Type B pancreatic cell (in vitro differentiated cells): ENCODE measurements at places on chromosomes 5 and 9. TPM values are rescaled to one million over a fixed set of nuclear protein-coding genes. Genes with fewer than 3 reads are reported as not detected.

DNA sequence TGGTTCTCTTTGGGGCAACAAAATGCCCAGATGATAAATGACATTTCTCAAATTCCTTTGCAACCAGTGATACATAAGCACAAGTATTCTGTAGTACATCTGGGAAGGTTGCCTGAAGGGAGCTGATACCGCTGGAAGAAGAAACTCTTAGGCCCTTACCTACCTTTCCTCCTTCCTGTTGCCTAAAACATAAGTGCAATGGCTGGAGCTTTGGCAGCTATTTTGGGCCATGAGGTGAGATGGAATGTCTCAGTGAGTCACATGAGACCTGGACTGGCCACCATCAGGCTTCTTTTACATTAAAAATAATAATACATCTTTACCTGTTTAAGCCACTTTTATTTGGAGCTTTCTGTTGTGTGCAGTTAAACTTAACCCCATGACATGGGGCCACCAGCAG is 11.2 kb upstream of the ADGRD2 start:
- DNase-seq = no peak

DNA sequence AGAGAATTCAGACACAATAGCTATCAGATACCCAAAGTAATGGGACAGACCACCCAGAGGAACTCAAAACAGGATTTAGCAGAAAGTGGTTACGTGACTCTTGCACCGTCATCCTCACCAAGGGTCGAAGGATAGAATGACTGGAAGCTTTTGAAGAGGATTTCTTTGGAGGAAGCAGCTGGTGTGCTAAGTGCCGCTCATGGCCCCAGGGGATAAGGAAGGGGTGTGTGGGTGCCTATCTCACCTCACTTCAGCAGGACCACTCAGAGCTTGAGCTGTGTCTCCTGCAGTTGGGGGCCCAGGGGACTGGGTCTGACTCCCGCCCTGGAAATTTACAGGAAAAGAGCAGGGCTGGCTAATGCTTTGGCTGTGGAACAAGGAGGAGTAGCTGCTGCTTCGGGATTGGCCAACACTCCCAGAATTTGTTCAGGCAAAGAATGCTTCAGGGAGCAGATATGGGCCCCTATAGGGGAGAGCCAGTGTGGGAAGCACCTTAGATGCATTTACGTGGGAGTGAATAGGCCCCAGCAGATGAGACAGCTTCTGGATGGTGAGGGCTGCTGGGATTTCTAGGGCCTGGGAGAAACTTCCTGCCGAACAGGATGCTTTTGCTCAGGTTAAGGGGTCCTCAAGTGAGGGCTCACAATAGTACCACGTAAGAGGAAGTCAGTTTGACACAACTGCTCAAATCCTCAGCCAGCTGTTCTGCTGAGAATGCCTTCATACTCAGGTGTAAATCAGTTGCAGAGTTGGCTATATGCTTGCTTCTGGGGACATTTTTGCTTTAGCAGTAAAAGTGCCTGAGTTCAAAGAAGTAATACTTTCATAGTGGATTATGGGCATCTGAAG is 29.1 kb upstream of the TOMM5 start:
- no peak for DNase-seq

- DNase-seq = no peak
These were observed 44.6 kb downstream of the POC5 start for GRCh38 chr5:75672616-75673015.

DNA sequence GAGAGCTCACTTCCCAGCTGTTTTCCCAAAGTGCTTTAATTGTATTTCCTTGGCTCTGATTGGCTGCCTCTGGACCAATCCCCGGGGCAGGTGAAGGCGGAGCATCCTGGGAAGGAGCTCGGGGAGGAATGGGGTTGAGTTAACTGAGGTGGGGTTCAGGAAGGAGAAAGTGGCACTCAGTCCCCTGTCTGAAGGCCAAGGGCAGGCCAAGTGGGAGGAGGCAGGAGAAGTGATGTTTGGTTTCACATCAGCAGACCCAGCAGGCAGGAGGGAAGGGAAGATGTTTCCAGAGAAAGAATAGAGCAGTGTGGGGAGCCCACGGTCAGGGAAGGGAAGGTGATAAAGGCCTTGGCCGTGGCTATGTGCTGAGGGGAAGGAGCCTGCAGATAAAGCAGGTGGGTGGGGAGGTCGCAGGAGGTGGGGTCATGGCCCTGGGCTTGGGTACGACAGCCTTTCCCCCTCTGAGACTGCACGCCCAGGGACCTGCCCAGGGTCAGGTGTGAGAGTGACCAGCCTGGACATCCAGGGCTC is 3.1 kb downstream of the TSPAN17 start:
- no peak for DNase-seq

- DNase-seq = no peak
These were observed 408.5 kb upstream of the GRAMD2B start for GRCh38 chr5:126014676-126015075.

GRCh38 chr5:136020001-136020382 is 8.8 kb upstream of the TGFBI start:
- DNase-seq = no peak

GRCh38 chr9:118644066-118644465 is 725.2 kb downstream of the BRINP1 start:
- no peak for DNase-seq

DNA sequence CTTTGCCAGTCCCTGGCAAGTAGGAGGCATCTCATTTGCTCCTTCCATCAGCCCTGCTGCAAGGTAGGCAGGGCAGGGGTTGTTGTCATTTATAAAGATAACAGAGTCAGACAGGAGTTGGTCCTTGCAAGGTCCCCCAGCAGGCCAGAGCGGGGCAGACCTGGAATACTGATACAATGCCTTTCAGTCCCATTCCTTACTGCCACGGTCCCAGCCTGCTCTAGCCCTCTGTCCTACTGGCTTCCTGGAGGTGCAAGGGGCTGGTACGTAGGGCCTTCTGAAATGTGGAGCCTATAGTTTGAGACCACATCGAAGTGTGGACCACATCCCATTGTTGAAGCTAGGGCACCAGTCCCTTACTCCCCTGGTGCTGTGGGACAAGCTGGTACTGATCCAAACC is 42.8 kb upstream of the PITX1 start:
- DNase-seq = no peak

GRCh38 chr5:133985540-133986180 is 17.2 kb upstream of the C5orf15 start:
- DNase-seq = no peak

DNA sequence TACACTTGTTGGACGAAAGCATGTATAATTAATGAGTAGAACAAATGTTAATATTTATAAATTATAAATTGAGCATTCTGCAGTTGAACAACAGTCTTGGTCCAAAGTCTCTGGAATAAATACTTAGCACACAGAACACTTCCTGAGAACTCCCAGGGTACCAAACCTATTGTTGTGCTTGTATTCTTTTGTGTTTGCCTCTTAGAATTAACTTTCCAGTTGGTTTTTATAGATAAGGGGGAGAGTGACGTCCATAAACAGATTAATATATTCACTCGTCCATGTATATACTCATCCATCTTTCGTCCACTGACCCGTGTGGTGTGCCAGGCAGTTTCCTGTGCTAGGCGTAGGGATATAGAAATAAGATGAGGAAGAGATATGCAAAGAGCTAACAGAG is 62.3 kb upstream of the TGFBR1 start:
- DNase-seq = no peak

DNA sequence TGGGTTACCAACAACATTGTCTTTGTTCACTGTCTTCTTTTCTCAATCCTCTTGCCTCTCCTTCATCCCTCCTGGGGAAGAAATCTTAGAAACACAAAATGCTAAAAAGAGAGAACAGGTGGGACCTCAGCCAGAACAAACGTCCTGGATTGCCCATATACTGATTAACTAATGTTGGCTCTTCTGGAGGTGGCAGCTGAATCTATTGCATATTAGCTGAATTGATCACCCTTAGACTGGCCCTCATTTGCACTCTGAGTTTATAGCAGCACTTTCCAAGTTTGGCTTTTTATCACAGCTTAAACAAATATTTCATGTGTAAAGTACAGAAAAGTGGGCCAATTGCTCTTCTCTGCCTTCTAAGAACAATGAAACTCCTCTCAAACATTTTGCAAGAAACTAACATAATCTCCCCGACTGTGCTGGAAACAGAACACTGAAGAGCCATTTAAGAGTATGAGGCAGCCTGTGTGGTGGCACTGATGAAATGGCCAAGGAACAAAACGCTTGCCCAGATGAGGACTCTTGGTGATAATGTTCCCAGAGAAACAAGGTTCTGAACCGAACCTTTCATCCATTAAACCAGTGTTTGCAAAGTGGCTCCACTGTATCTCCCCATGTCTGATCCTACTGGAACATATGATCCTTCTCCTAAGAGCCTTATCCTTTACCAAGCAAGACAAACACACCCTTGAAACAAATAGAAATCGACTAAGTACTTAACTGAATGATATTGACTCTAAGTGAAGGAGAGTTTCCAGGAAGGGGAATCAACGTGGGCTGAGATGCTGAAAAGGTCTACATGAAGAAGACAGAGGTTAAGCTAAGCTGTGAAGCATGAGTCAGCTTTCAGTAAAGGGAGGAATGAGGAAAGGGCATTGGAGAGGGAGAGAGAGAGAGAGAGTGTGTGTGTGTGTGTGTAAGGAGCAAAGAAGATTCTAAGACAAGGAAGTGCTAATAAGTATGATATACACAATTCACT is 83.2 kb upstream of the LIFR start:
- no peak for DNase-seq

GRCh38 chr9:76022317-76022716 is 131.8 kb downstream of the PCSK5 start:
- DNase-seq = no peak

DNA sequence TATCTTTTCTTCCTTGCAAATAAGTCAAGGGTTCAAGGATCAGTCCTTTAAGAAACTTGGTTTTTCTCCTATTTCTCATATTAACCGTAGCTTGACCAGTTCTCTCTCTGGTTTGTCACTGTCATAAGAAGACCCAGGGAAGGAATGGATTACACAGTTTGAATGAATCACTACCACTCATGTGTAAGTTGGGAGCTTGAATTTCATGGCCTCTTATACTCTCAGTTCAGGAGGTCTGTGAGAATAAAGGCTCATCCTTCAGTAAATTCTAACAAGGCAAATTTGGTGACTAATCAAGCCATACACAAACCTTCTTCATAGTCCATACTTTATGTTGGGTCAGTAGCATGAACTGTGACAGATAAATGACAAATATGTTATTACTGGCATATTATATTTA is 323.1 kb upstream of the ACTBL2 start:
- no peak for DNase-seq

GRCh38 chr9:38421498-38422211 is 2.6 kb downstream of the IGFBPL1 start:
- DNase-seq = no peak

DNA sequence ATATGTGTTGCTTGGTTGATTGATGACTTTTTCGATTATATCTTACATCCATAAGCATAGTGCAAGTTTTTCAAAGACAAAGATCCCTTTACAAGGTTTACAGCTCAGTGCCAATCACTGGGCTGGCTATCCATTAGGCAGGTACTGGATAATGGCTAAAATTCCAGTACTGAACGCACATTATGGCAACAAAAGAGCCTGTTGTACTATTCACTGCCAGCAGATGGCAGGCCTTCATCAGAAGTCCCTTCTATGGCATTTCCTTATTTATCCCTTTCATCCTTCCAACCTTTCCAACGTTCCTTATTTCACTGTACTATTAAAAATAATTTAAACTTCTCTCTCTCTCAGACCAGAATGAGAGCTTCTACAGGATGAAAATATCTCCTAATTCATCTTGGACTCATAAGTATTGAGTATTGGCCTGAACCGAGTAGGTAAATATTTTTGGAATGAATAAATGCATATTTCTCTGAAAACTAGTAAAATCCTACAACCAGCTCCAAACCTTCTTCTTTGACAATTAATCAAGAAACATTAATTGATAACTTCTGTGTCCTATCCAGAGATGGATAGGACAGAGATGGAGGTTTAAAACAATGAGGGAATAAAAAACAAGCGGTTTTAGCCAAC is 6.7 kb upstream of the WNT8A start:
- DNase-seq = no peak

DNA sequence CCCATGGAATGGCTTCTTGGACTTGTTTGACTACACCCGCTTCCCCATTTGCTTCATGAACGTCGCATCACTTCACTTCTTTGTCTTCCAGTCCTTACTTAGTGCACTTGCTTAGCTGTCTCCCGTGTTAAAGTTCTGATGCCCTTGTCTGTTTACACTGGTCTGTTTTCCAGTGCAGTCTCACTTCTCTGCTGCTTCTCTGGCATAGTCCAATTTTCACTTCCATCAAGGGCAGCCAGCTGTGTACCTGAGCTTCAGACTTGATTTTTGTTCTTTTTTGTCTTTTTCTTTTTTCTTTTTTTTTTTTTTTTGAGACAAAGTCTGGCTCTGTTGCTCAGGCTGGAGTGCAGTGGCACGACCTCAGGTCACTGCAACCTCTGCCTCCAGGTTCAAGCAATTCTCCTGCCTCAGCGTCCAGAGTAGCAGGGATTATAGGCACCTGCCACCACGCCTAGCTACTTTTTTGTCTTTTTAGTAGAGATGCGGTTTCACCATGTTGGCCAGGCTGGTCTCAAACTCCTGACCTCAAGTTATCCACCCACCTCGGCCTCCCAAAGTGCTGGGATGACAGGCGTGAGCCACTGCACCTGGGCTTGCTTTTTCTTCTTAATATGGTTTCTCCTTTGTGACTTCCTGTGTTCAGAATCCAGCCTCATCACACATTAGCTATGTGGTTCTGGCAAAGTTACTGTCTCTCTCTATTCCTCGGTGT is 75.4 kb downstream of the LRRC70 start:
- no peak for DNase-seq

GRCh38 chr5:90802474-90803317 is 244.1 kb downstream of the ADGRV1 start:
- DNase-seq = no peak

DNA sequence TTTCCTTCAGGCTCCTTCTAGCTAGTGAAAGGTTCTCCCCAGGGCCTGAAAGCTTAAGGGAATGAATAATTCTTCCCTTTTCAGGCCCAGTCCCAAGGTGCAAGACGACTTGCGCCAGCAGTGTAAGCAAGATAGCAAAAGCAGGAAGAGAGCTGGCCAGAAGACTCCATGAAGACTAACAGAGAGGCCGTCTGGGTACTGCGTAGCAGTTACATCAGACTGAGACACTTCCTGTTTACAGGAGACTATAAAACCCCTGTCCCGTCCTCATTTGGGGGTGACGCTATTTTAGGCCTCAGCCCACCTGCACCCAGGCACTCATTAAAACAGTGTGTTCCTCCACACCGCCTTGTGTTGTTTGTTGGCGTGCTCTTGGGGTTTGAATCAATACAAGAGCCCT is 90.7 kb upstream of the MOCS2 start:
- no peak for DNase-seq

GRCh38 chr9:97388721-97389238 is 23.1 kb upstream of the TDRD7 start:
- DNase-seq = no peak

The PCDHGA5 gene
- 0.39 and 0.88 TPM in 2 replicates for total RNA-seq

The FOXD1 gene
- total RNA-seq = 1.3 and 15.9 TPM in 2 replicates

The APBA1 gene
- 6.3 and 6.9 TPM in 2 replicates for total RNA-seq

The TMEFF1 gene
- 9.5 and 30.5 TPM in 2 replicates for total RNA-seq

The FBN2 gene
- total RNA-seq = 62.5 and 186 TPM in 2 replicates

The DMRT3 gene
- total RNA-seq = 0.74 and 0.80 TPM in 2 replicates

The UGT3A1 gene
- total RNA-seq = 0.82 and 6.1 TPM in 2 replicates

The FUT7 gene
- total RNA-seq = not detected in 2 replicates

The SOX30 gene
- total RNA-seq = not detected in 2 replicates
